T47D (cell line): ENCODE measurements at places on chromosomes 11 and 22.

GRCh38 chr11:129292771-129293170 lies 82.9 kb upstream of the BARX2 start:
- DNase-seq, result no peak

DNA sequence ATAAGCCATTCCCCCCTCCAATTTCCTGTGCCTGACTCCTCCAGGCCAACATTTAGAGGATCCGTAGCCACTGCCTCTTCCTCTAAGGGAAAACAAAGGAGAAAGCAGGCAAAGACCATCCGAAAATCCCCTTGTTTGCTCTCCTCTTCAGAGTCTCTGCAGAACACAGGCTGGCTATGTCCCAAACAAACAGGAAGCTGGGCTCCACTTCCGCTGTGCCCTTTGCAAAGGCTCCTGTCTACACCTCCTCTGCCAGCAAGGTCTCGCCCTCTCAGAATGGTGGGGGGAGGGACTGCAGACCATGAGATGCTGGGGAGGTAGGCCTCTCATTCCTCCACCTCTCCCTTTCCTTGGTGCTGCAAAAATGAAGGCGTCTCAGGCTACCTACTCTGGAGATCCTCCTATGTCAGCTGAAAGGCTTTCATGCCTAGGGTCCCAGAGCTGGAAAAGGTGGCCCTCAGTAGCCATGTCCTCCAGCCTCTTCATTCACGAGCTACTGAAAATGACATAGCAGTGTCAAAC lies 596.2 kb downstream of the BUD13 start:
- no peak for DNase-seq

GRCh38 chr22:17972385-17973191 lies 51.8 kb downstream of the MICAL3 start:
- DNase-seq, result no peak

GRCh38 chr22:16970446-16970845 lies 37.6 kb downstream of the GAB4 start:
- DNase-seq, result no peak

GRCh38 chr11:126109941-126110731 lies 47.5 kb upstream of the CDON start:
- no peak for DNase-seq

DNA sequence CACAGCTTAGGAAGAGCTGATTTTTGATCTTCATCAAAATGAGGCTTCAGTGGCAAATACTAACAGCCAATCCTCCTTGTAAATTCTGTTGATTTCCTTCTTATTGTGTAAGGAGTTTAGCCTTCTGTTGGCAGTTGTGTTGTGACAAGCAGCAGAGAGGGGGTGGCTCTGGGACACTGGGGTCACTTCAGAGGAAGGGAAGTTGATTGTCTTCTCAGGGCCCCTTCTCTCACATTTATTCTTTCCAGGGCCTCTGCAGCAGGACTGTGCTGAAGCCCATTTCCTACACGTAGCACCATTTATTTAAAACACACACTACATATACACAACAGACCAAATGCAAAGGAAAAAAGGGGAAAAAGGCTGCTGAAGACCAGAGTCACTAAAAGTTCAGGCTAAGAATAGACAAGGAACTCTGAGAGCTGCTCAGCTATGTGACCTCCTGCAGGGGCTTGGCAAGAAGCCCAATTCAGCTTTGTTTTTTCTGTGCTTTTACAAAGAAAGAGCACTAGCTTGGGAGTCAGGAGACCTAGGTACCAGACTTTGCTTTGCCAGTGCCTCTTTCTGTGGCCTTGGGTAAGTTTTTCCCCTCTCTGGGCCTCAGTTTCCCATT lies 28.3 kb upstream of the UPB1 start:
- DNase-seq, result peak; percentile 14

DNA sequence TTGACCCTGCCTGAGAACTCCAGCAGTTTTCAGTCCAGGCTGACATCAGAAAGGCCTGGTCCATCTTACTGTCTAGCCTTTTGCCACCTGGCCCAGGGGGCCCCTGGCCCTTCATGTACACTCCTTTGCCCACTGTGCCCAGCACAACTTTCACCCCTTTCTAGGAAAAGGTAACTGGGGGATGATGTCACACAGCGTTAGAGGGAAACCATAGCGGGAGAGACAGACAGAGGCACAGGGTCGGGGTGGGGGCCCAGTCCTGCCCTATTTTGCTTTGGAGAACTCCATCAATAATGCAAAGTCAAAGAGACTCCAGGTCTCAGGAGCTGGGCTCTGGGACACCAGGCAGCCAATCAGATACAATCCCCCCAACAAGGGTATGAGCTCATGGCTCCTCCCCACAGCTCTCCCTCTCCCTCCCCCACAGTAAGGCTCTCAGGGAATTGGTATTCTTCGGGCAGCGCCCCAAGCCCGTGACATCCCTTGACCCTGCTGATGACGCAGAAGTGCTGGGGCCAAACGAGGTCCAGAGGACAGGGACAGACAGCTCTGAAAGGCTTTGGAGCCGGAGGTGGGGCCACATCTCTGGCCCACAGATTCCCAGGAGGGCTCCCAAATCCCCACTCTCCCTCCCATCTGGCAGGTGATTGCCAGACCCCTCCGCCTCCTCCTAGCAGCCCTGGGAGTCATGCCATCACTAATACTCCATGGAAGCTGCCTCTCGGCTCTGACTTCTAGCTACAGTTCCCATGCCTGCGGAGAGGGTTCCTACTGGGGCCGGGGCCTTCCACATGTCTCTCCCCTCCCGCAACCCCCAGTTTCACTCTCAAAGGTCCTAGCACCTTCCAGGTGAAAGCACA lies 5.9 kb downstream of the USP2 start:
- no peak for DNase-seq

DNA sequence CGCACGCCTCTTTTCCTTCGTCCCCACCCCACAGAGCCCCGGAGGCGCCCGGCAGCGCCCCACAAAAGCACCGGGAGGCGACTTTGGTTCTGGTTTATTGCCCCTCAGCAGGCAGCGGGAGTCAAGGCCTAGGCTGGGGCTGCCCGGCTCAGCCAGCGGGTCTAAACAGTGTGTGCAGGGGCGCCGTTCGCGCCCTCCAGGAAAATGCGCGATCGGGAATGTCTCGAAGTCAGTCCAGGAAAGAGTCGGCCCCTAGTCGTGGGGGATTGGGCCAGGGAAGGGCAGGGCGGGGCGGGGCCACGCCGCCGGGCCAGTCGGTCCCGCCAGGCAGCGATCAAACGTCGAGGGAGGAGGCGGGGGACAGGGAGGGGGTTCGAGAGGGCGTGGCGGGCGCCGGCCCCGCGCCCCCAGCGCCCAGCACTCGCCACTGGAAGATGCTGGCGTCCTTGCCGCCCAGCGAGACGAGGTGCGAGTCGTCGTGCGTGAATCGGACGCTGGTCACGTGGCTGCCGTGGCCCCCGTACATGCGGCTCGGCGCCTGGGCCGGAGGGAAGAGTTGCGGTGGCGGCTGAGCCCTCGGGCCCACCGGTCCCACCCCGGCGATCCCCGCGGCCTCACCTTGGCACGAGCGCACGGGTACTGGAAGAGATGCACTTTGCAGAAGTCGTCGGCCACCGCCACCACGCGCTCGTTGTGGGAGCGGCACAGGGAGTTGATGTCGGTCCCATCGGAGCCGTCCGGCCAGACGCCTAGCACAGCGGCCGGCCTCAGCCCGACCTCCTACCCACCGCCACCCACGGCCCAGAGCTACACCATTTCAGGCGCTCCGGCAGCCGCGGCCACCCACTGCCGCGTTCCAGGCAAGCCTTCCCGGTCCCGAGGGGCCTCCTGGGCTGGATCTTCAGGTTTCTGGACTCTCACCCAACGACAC lies 741 bp upstream of the MTA2 start:
- DNase-seq, result no peak

DNA sequence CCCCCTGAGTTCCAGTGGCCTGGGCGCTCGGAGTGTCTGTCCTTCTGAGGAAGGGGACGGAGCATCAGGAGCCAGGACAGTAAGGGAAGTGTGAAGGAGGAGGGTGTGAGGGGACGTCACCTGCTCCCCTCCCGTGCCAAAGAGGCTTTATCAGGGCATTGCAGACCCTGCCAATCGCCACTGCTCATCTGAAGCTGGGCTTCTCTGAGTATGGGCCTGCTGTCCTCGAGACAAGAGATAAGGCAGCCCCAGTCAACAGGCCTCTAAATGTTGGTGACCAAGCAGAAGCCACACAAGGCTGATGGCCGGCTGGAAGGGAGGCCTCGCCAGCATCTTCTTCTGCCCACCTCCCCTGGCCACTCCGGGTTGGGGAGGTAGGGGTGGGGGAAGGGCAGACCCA lies 29.8 kb downstream of the LIF start:
- DNase-seq, result no peak

- DNase-seq, result no peak
Observed at GRCh38 chr11:125284245-125284850, 119.8 kb downstream of the PKNOX2 start.

- no peak for DNase-seq
Observed at GRCh38 chr11:40241524-40242051, 1217.9 kb downstream of the LRRC4C start.

- DNase-seq, result no peak
Observed at GRCh38 chr11:23313001-23313400, 452.7 kb upstream of the CCDC179 start.

GRCh38 chr11:42890773-42891172 lies 421.0 kb upstream of the API5 start:
- DNase-seq, result no peak

GRCh38 chr11:29025001-29025400 lies 916.8 kb downstream of the METTL15 start:
- no peak for DNase-seq

DNA sequence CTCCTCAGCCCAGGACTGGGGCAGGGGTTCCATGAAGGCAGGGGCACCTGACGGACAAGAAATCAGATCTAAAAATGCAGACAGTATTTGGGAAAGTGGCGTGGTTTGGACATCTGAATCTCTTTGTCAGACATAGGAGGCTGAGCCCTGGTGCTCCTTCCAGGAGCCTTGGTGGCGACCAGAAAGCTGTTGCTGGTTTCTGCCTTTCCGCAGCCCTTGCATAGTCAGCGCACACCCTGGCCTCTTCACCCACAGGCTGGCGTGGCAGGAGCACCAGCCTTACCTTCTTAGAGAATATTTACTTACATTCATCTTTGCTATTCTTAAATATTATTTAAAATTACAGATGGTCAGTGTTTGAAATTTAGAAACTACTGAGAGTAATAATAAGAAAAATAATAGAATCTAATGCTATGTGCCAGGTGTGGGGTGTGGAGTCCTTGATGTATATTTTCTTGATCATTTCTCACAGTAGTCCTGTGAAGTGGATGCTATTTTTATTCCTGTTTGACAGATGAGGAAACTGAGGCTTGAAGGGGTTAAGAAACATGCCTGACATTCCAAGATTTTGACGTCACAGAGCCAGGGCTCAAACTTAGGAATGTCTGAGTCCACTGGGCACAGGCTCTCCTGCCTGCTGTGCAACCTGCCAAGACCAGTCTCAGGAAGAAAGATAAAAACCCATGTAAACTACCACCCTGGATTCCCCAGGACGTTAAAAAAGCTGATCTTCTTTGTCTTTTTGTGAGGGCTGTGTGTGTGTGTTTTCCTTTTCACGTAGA lies 51.6 kb downstream of the TBC1D22A start:
- no peak for DNase-seq
